ENCODE measurements at places on chromosomes 4 and X.

GRCh38 chr4:174554231-174554728, 32.0 kb upstream of the HPGD start:
- DNase-seq: no peak

- no peak for DNase-seq
Observed at GRCh38 chr4:149912000-149912399, 96.4 kb upstream of the IQCM start.

GRCh38 chr4:104906276-104906675, 240.4 kb upstream of the TET2 start:
- no peak for DNase-seq

DNA sequence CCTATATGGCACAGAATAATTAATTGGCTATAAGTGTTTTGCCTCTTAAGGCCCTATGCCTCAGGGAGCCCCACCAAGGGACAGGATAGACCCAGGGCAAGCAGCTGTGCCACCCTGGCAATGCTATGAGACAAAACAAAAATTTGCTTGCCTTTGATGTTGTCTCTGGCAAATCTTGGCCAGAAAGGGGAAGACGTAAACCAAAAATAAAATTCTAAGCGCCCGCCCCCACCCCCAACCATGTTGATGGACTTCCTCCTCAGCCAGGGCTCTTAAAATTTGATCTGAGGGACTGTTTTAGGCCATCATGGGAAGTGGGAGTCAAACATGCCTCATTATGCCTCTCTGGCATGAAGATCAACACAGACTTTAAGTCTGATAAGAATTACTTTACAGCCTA, 130.5 kb upstream of the APOOL start:
- DNase-seq: no peak

DNA sequence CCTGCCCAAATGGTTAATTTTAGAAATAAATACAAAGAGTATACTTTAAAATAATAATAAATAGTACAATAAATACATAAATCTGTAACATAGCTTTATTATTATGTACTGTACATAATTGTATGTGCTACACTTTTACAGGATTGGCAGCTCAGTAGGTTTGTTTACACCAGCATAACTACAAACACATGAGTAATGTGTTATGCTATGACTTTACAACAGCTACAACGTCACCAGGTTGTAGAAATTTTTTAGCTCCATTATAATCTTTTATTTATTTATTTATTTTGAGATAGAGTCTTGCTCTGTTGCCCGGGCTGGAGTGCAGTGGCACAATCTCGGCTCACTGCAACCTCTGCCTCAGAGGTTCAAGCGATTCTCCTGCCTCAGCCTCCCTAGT, 31.8 kb downstream of the RNF150 start:
- DNase-seq: no peak

GRCh38 chrX:47574547-47575301, 7.5 kb upstream of the TIMP1 start:
- DNase-seq: no peak

- DNase-seq: no peak
Observed at GRCh38 chr4:87819281-87819919, 13.4 kb upstream of the MEPE start.

- DNase-seq: no peak
Observed at GRCh38 chr4:106708464-106708816, 327.7 kb downstream of the DKK2 start.

- DNase-seq: peak; percentile 25
Observed at GRCh38 chr4:173371292-173372192, 788 bp downstream of the SAP30 start.

DNA sequence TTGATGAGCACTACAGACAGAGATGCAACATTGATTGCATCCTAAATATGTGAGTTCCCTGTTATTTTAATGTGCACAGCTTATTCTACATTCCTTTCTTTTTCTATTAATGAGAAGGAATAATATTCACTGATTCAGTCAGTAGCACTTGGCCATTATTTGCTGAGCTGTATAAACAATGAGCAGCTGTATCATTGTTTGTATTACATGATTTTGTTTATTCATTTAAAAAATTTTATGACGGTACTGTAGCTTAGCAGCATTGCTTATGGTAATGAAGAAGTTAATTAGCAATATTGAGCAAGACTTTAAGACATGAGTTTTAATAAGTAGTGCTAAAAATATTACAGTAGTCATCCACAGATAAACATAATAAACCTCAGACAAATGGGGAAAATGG, 582.0 kb downstream of the ADGRL3 start:
- DNase-seq: no peak

- peak; percentile 6 for DNase-seq
Observed at GRCh38 chr4:7041801-7042502, 1.2 kb upstream of the TADA2B start.

- DNase-seq: no peak
Observed at GRCh38 chrX:136627409-136627808, 20.5 kb upstream of the CD40LG start.

- DNase-seq: no peak
Observed at GRCh38 chr4:79923281-79923680, 149.7 kb downstream of the ANTXR2 start.

DNA sequence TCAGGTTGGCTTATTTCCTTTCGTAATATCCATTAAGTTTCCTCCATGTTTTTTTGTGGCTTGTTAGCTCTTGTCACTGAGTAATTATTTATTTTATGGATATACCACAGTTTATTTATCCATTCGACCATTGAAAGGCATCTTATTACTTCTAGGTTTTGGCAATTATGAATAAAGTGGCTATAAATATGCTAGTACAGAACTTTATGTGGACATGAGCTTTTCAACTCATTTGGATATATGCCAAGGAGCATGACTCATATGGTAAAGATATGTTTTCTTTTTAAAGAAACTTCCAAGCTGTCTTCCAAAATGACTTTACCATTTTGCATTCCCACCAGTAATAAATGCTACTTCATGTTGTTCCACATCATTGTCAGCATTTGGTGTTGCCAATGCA, 803.6 kb downstream of the GLUD2 start:
- no peak for DNase-seq

DNA sequence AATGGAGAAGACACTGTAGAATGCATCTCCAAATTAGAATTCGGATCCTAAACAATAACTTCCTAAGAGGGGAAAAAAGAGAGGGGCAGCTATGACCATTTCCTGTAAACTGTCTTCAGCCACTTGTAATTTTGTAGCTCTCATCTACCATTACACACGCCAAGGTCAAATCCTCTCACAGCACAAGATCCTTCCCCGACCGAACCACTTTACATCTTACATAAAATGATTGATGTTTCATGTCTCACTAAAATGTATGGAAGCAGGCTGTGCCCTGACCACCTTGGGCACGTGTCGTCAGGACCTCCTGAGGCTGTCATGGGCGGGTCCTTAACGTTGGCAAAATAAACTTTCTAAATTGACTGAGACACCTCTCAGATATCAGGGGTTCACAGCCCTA, 24.1 kb upstream of the PBDC1 start:
- peak; percentile 21 for DNase-seq

- DNase-seq: no peak
Observed at GRCh38 chrX:130829526-130830515, 73.2 kb downstream of the ENOX2 start.
